ENCODE measurements at places on chromosomes 2 and 18. TPM values are rescaled to one million over a fixed set of nuclear protein-coding genes. Genes with fewer than 3 reads are reported as not detected.

GRCh38 chr2:168139852-168140251 lies 107.5 kb downstream of the STK39 start:
- DNase-seq: no peak

DNA sequence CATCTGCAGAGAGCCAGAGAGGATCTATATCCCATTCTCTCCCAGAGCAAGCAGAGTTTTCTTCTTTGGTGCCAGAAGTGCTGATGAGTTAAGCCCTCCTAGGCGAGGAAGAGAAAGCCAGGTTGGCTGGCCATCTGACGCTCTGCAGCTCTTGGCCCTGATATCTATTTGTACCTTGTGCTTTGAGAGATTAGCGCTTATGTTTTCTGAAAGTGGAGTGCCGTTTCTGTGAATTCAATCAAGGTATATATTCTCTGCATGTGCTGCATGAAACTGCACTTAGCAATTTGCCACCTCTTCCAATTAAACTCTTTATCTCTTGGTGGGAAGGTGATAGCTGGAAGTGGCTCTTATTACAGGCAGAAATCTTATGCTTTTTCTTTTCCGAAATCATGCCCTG lies 177.5 kb downstream of the LPIN1 start:
- DNase-seq: no peak

GRB14 gene
- not detected for total RNA-seq

RFTN2 gene
- total RNA-seq: not detected

DNA sequence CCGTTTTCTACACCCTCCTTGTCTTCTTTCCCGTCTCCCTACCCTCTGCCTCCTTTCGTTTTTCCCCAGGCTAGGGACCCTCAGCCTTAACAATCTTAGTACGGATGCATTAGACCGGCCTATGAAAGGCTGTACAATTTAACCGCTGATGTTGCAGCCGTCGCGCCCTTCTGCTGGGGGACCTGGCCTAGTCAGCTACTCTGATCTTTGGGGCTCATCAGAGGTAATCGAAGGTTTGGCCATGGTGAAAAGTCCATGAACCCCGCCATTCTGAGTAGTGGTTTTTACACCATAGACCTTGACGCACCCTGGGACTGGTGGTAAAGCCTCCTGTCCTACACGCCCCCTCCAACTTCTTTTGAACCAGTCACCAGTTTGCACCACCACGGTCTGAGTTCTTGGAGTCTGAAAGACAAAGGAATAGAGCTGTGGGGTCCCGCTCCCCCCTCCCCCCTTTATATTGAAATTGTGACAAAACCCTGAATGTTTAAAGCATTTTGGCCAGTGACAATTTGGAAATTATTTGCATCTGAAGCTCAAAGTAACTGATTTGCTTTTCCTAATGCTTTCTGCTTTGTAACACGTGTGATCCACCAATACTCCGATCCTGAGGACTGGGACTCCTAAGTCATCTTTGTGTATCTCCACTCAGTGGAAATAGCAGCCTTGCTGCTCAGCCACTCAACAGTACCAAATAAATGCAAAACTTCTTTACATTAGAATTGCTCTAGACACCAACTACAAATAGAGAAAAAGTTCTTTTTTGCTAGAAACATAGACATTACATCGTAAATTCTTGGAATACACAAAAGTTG lies 642 bp upstream of the SRSF7 start:
- DNase-seq: no peak

DNA sequence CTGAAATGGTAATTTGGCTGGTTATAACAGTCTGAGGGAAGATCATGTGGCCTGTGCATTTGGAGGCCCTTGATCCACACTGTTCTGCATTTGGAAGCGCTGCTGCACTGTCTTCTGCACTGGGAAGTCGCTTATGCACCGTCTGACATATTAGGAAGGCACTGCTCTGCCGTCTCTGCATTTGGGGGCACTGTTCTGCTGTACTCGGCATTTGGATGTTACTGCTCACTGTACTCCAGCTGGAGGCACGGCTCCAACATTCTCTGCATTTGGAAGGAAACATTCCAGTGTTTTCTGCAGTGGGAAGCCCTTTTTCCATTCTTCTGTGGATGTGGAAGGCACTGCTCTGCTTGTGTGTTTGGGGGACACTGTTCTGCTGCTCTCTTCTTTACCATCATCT lies 9.6 kb upstream of the PROM2 start:
- no peak for DNase-seq

DNA sequence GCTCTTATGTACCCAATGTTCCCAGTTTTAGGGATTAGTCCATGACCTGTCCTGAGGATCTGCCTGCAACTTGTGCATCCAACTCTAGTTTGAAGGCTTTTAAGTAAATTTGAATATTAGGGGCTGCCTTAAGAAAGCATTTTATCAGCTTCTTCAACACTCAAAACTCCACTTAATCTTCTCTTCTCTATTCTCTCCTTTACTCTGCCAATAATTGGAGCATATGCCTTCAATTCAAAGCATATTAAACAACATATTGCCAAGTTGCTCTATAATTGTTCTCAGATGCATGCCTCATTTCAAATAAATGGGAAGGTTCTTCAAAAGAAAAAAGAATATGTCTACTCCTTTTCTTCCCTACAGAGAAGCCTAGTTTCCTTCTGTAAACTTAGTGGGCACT lies 84.8 kb upstream of the NCKAP5 start:
- no peak for DNase-seq

DNA sequence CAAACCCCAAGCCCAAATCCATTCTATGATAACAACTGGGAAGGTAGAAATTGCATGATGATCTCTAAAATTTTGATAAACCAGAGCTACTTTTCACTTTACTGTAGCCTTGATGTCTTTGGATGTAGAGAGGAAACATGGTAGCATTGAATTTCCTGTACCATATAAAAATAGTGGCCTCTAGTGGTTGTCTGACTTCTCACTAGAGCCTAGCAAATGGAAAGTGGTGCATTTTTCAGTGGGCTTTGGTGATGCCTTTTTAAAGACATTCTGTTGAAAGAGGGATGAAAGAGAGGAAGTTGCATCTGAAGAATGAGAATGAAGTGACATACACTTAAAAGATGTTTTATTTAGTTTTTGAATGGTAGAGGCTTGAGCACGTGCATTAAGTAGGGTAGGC lies 662.2 kb downstream of the XIRP2 start:
- no peak for DNase-seq

GRCh38 chr2:2707206-2707991 lies 376.3 kb upstream of the MYT1L start:
- DNase-seq: no peak

- DNase-seq: no peak
These were observed 5.1 kb downstream of the COMMD1 start for GRCh38 chr2:61910603-61911002.

- no peak for DNase-seq
These were observed 139.7 kb downstream of the ROCK1 start for GRCh38 chr18:20971886-20972267.

GRCh38 chr2:206824087-206824618 lies 58.7 kb downstream of the FASTKD2 start:
- no peak for DNase-seq

DNA sequence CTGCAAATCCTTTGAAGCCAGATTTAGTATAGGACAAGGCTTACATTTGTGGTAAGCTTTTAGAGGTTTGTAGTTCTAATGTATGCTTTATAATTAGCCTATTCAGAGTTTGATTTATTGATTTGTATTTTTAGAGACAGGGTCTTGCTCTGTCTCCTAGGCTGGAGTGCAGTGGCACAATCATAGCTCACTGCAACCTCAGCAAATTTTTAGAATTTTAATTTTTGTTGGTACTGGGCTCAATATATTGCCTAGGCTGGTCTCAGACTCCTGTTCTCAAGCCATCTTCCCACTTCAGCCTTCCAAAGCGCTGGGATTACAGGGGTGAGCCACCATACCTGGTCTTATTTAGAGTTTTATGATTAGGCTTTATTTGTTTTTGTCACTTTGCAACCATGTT lies 4.5 kb downstream of the KCNJ13 start:
- DNase-seq: no peak

DNA sequence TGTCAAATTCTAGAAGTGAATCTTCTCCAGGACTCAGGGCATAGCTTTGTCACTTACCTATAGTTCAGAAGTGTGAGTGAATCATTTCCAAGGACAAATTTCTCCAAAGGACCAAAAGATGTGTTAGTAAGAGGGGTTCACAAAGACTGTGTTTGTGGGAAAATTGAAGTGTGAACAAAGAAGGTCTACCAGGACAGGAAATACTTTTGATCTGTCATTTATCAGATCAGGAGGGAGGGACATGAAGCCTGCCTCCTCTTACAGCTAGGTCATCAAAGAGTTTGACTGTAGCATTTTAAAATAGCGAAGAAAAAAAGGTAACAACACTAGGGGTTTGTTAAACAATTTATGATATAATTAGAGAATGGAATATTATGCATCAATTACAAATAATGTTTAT lies 2.0 kb upstream of the CD28 start:
- DNase-seq: no peak

DNA sequence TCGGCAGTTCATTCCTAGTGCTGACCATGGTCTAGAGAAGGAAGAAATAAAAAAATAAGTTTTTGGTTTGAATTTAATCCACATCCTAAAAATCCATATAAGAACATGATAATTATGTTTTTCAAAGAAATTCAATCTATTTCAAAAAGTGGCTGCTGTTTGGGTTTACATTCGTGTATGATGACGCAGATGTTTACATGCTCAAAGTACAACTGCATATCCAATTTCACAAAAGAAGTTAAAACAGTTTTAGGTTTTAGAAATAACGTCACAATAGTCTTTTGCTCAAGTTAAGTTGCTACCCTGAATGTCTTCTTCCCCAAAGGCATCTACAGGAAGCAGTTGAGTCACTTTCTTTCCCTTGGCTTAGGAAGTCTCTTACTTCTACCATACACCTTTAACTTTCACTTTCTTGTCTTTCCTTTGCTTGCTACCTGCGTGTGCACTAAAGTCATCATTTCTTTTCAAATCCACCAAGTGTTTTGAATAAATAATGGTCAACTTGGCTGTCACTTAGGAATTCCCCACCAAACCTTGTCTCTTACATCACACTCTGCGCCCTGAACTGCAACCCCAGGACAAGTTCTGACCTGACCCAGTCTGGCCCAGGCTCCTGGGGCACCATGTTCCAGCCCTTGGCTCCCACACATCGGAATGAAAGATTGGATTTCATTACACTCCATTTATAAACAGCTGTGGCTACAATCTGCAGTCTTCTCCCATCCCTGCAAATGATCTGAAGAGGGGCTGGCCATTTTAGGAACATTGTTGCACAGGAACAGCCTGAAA lies 28.4 kb downstream of the FAM237A start:
- no peak for DNase-seq

DNA sequence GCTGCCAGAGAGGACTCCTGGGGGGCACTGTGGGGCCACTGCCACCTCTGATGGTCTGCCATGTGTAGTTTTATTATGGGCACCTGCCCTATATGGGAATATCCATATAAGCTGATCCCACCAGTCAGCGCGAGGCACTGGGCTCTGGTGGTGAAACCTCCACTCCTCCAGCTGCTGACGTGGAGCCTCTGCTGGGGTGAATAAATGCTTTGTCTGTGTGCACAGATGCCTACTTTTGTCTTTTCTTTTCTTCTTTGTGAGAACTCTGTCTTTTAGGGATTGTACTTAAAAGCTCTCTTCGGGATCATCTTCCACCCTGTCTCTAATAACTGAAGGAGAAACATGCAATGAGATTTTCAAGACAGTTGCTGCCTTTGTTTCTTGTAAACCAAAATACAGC lies 68.9 kb upstream of the NCK2 start:
- no peak for DNase-seq

DNA sequence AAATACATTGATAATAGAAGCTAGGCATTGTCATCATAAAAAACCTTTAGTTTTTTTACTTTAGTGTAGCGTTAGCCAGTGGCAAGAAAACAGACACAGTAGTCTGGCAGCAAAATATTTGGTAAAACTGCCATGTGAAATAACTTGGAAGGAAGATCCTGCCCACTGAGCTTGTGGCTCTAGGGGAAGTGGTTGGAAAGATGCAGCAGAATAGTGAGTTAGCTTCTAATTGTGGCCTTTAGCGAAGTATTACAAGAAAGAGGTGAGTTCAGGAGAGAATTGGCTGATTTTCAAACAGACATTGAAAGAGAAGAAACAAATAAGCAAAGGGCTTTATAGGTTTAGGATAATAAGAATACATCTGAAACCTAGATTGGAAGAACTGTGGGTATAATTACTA lies 1887.8 kb upstream of the CELF4 start:
- DNase-seq: no peak

DNA sequence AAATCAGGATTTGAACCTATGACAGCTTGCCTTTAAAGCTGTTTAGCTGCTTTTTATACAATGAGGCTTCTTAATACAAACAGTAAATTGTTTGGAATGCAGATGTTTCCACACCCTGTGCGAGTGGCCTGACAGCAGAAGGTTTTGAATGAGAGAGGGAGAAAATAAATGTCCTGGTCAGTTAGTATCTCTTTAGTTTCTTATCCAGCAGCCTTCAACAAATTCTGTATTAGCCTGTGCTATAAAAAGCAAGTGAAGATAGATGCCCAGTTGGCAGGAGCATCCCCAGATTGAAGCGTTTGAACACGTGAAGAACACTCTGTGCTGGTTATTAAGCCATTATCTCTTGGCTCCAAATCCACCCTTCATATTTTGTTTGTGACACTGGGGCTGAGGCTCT lies 70.6 kb downstream of the CERS6 start:
- DNase-seq: no peak

DNA sequence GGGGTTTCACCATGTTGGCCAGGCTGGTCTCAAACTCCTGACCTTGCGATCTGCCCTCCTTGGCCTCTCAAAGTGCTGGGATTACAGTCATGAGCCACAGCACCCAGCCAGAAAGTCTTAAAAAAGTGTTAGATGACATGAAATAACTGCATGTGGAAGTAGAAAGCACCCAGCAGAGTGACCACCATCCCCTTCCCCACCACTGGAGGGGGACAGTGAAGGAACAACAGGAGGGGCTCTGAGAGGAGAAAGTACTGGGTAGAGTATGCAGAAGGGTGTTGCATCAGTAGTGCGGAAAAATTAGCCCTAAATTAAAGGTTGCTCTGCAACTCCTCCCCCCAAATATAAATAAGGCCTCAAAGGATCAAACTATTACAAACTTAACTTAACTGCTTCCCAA lies 230.5 kb downstream of the ZNF521 start:
- DNase-seq: no peak

GRCh38 chr2:216492597-216493333 lies 5.9 kb upstream of the RPL37A start:
- no peak for DNase-seq

TCF23 gene
- total RNA-seq: not detected

SERPINB3 gene
- total RNA-seq: not detected

RSAD2 gene
- 9.9 TPM for total RNA-seq

DNA sequence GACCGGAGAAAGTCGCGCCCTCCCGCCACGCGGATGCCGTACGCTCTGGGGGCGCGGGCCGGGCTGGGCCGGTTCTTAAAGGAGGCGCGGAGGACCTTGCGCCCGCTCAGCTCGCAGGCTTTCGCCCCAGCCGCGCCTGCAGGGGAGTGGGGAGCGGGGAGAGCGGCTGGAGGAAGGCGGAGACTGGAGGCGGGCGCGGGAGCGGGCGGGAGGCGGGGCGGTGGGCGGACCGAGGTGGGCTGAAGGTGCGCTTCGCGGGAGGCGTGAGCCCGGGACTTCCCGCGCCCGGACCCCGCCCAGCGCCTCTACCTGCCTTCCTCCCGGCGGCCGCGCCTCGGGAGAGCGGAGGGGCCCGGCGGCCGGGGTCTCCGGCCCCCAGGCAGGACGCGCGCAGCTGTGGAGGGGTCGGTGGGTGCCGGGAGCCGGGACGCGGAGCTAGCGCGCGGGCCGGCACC lies at the start of gene ADRA2B:
TSS of gene ADRA2B (minus strand) at position 148 of the 455 bp plus-strand sequence. CDS start 422 bp downstream, outside the sequence.
- peak; percentile 83 for DNase-seq

All from activated naive CD4-positive, alpha-beta T cell treated with anti-CD3 and anti-CD28 coated beads for 36 hours (primary cell).